Anterior cingulate cortex (tissue), 58 donors: ENCODE measurements at places on chromosomes 6 and 20.

- DNase-seq: no peak
Observed at GRCh38 chr6:31057426-31058003, 47.2 kb downstream of the MUC22 start.

GRCh38 chr6:167974640-167975344, 22.7 kb upstream of the KIF25 start:
- no peak for DNase-seq

- DNase-seq: no peak
Observed at GRCh38 chr20:63475209-63475608, 2.8 kb upstream of the KCNQ2 start.

- DNase-seq: no peak
Observed at GRCh38 chr6:167863897-167864296, 37.2 kb downstream of the AFDN start.

- DNase-seq: no peak
Observed at GRCh38 chr20:14454296-14454695, 116.9 kb upstream of the FLRT3 start.

GRCh38 chr20:44010162-44010704, 95.6 kb downstream of the TOX2 start:
- DNase-seq: no peak

DNA sequence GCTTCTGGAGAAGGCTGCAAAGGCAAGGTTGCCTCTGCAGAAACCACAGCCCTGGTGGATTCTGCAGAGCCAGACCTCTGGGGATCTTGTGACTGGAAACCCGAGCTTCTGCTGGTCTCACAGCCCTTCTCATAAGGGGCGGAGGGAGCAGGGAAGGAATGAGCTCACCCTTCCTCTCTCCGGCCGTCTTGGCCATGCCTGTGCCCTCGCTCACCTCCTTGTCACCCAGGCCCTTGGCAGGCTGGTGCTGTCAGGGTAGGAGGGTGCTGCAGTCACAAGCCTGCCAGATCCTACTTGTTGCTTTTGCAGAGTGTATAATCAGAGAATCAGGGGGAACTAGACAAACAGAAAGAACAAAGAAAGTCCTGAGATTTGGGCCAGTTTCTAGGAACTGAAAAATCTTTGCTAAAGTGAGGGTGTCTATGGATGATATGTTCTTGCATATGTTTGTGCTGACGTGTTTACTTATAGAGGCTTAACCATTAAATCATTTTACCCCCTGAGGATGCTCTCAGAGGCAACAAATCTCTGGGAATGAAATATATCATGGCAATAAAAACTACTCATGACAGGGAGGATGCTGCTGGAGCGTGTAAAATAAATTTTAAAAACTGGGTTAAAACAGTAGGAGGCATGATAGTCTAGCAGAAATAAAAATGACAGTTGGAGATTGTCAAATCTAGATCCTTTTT, 244.9 kb upstream of the SOX4 start:
- DNase-seq: no peak

DNA sequence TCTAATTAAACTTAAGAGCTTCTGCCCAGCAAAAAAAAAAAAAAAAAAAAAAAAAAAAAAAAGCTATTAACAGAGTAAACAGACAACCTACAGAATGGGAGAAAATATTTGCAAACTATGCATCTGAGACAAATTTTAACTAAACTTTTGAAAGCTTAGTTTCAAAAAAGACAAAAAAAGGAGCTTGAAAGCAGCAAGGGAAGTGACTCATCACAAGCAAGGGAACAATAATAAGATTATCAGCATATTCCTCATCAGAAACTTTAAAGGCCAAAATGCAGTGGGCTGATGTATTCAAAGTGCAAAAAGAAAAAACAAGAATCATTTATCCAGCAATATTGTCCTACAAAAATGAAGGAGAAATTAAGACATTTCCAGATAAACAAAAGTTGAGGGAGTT, 158.6 kb downstream of the RNF144B start:
- DNase-seq: no peak

GRCh38 chr6:118825661-118826060, 68.3 kb upstream of the ASF1A start:
- DNase-seq: no peak

- DNase-seq: no peak
Observed at GRCh38 chr20:63310265-63310991, 17.4 kb downstream of the COL20A1 start.

- DNase-seq: no peak
Observed at GRCh38 chr6:43074847-43075669, 1.1 kb upstream of the PTK7 start.

GRCh38 chr6:62707156-62707555, 421.1 kb upstream of the KHDRBS2 start:
- DNase-seq: no peak

- DNase-seq: no peak
Observed at GRCh38 chr6:110710115-110710514, 105.2 kb downstream of the CDK19 start.

DNA sequence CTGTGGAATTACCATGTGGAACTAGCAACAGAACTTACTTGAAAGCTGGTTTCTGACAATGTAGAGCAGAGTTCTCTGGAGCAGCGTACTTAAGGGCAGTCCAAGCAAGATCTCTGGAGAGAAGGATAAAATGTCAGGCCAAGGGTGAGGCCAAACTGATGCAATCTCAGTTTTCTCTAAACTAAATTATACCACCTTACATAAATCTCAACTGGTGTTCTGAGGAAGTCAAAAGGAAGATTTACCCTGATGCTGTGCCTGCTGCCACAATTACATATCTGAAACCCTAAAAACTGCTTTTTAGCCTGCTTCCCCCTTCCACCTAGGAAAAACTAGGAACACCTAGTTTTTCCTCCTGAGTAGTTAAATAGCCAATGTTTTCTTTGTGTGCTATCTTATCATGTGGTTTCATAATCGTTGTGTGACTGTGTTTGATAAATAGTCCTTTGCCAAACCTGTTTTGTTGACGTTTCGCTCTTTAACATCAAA, 28.1 kb downstream of the NCOA7 start:
- no peak for DNase-seq

DNA sequence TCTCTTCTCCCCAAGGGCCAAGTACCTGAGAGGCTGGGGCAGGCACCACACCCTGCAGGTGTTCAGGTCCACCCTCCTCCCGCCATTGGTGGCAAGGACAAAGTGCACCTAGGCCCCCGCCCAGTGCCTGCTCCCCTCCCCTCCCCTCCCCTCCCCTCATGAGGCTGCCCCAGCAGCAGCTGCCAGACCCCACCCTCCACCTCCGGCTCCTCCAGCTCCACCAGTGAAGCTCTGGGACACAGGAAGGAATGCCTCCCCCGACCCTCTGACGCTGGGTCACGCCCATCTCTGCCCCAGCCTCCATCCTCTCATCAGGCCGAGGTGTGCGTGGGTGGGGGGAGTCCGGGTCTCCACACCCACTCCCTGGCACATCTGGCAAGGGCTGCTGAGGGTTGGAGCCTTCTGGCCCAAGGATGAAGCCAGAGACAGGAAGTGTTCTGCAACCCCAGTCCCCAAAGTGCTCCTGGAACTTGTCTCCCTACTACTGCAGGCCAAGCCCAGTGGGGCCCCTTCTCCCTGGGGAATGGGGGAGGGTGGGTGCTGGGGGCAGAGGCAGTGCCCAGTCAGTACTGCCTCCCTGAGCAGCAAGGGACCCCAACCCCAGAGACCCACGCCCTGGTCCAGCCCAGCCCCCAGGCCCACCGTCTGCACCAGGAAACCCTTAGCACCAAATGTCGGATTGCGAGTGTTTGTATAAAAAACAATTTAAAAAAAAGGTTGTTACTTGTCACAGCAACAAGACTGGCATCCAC, 1.6 kb upstream of the UCKL1 start:
- no peak for DNase-seq

DNA sequence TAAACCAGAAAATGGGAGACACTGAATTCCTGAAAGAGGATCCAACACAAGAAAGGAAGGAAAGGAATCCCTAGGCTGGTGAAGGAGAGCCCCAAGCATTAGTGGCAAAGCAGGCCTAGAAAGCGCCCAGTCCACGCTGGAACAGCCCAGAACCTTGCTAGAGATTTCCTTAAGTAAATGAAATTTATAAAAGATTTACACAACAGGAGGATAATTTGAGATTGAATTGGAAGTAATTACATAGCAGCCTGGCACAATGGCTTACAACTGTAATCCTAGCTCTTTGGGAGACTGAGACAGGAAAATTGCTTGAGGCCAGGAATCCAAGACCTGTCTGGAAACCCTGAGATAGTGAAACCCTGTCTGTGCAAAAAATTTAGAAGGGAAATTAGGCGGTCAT, 26.8 kb upstream of the C20orf144 start:
- DNase-seq: no peak

GRCh38 chr6:28922821-28923317, 916 bp downstream of the TRIM27 start:
- DNase-seq: peak; percentile 50

DNA sequence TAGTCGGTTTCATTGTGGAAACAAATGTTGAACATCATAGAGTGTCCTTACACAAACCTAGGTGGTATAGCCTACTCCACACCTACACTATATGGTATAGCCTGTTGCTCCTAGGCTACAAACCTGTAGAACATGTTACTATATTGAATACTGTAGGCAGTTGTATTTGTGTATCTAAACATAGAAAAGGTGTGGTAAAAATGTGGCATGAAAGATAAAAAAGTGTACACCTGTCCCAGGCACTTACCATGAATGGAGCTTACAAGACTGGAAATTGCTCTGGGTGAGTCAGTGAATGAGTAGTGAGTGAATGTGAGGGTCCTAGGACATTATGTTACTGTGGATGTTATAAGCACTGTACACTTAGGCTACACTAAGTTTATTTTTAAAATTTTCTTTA, 103.0 kb downstream of the ZFAND3 start:
- no peak for DNase-seq

GRCh38 chr6:130503146-130503545, 137.3 kb downstream of the TMEM200A start:
- no peak for DNase-seq

DNA sequence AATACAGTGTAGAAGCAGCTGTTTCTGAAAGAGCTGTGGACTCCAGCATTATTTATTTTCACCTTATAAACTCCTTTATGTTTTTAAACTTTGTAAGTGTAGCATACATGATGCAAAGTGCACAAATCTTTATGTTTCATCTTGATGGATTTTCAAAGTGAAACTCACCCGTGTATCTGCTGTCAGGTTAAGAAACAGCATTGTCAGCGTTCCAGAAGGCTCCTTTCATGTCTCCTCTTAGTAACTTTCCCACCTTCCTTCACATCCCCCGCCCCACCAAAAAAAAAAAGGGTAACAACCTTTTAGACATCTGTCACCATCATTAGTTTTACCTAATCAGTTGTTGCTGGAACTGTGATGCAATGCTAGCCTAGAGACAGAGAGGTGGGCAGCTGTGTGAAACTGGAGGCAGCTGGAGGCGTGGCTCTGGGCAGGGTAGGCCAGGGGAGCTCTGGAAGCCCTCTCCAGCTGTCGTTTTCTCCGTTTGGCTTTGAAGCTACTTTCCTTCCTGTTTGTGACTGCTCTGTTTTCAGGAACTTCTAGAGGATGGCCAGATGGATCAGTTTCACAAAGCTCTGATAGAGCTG, 7.2 kb downstream of the ACTR5 start:
- DNase-seq: no peak

GRCh38 chr6:161257793-161258457, 15.9 kb downstream of the AGPAT4 start:
- no peak for DNase-seq

- no peak for DNase-seq
Observed at GRCh38 chr6:72798196-72798595, 176.3 kb downstream of the KCNQ5 start.

- DNase-seq: no peak
Observed at GRCh38 chr6:44203955-44204354, 12.8 kb upstream of the MYMX start.

GRCh38 chr20:18511571-18511970, 3.8 kb downstream of the SEC23B start:
- no peak for DNase-seq

DNA sequence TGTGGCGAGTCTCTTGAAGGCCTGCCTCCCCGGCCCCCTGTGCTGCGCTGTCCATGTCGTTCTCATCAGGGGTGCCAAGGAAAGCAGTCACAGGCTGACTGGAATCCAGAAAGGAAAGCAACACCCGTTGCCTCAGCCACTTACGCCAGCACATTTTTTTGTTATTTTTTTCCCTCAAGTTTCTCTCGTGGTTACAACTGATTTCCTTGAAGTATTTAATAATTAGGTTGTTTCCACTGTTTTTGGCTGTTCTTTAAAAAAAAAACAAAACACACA, 17.9 kb upstream of the SLC22A1 start:
- no peak for DNase-seq

- DNase-seq: no peak
Observed at GRCh38 chr20:32962053-32962452, 42.2 kb downstream of the SUN5 start.

DNA sequence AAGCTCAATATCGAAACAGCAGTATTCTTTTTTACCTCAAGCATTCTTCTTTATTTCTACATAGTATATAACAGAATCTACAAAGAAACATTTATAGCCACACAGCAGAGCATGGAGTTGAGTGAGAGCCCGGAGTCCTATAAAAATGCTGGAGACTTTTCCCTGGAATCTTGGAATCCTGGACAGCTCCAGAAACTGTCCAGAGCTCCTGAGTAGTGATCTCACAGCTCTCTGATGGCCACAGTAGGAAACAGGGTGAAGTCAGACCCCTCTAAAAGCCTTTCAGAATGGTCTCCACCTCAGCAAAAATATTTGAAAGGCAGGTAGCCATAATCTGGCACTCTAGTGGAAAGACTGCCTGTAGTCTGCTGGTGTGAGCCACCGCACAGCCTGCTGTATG, 149.3 kb upstream of the STXBP5 start:
- DNase-seq: no peak

DNA sequence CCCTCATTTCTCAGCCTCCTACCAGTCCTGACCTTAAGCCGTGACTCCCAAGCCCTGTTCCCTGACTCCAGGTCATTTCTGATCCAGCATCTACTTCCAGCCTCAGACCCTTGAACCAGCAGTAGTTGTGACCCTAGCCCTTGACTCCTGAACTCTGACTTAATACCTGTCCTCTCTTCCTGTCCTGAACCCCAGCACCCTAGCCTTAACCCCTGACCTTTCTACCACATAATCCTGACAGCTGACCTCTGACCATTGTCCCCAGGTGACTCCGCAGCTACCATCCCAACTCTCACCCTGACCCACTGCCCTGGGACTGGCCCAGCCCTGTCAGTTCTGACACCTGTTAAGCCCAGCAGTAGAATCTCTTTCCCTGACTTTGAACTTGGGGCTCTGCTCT, 42.1 kb downstream of the MYH7B start:
- DNase-seq: no peak

- no peak for DNase-seq
Observed at GRCh38 chr6:163992056-163992455, 577.5 kb downstream of the QKI start.

DNA sequence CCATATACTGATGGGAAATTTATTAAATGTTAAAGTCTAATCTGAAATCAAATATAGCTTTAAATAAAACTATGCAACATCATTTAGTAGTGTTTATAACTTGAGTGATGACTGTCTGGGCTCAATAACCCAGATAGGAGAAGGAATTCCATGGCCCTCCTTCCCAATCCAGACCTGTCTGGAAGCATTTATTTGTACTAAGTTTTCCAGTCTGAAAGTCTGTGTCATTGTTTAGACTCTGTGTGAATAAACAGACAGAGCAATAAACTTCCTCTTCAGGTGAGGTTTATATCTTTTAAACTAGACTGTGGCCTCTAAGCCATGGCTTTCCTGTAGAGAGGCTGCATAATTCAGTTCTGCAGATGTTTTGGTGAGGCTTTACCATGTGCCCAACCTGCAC, 176.4 kb downstream of the SOX4 start:
- no peak for DNase-seq
